Muscle of arm (tissue), 14 donors: ENCODE measurements at places on chromosomes 2 and 18. TPM values are rescaled to one million over a fixed set of nuclear protein-coding genes. Genes with fewer than 3 reads are reported as not detected.

GRCh38 chr2:58122540-58122939 is 75.9 kb downstream of the VRK2 start:
- DNase-seq = no peak

ASIC4 gene
- polyA plus RNA-seq = 0.36 TPM

DNA sequence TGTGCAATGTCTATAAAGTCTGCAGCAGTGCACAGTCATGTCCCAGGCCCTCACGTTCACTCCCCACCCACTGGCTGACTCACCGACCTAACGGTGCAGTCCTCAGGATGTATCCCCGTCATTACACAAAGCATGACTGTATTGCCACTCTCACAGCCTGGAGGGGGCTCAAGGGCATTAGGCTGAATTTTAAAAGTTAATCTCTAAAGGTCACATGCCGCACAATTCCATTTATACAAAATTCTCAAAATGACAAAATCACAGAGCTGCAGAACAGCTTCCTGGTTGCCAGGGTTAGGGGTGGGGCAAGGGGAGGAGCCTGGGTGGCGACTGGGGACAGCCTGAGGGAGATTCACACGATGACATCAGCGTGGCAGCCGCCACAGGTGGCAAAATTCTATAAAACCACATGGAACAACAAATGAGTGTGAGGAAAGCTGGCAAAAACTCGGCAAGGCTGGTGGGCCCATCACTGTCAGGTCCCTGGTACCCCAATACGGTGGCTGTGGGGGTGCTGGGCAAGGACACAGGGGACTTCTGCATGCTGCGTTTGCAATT is 97.6 kb downstream of the NDUFA10 start:
- no peak for DNase-seq

GRCh38 chr2:113240915-113241911 is 37.5 kb downstream of the PAX8 start:
- DNase-seq = no peak

- no peak for DNase-seq
Measured at GRCh38 chr18:41948544-41949110, 6.4 kb upstream of the PIK3C3 start.

DNA sequence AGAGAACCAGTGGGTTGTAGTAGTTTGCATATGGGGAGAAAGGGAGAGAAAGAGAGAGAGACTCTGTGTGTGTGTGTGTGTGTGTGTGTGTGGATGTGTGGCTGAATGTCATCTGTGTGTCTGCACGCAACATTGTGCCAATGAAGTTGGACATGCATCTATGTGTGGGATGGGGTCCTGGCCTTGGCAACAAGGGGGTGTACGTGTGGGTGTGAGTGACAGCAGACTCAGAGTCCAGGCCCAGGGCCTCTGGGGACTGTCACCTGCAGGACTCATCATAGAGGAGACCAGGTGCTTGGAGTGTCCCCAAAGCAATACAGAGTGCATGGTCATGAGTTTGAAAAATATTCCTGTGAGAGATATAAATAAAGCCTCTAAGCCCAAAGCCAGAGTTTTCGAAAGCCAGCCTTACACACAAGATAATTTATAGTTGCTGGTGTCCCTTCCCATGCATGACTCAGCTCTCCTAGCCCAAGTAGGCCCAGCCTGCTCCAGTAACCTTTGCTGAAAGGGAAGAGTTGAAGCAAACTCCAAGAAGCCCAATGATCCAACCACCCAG is 59.9 kb downstream of the TNP1 start:
- DNase-seq = no peak

- DNase-seq = no peak
Measured at GRCh38 chr2:54638103-54638502, 85.4 kb upstream of the EML6 start.

CCDC121 gene
- polyA plus RNA-seq = 6.1 TPM
